ENCODE measurements at places on chromosomes 16 and 17.

DNA sequence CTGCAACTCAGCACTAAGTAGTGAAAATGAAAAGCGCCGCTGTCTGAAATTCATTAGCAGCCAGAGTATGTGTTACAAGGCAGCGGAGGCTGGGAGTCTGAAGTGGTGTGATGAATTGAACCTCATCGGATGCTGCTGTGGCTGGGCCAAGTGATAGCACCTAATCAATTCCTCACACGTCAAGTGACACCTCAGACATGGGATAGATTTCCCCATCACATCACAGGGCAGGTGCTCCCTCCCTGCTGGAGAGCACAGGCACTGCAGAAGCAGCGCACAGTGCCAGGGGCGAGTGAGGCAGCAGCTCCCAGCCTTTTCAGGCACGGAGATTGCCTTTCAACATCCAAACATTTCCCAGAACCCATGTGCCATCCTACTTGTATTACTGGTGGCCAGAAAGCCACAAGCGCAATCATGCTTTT, 32.2 kb downstream of the DRC3 start:
- no peak for DNase-seq

DNA sequence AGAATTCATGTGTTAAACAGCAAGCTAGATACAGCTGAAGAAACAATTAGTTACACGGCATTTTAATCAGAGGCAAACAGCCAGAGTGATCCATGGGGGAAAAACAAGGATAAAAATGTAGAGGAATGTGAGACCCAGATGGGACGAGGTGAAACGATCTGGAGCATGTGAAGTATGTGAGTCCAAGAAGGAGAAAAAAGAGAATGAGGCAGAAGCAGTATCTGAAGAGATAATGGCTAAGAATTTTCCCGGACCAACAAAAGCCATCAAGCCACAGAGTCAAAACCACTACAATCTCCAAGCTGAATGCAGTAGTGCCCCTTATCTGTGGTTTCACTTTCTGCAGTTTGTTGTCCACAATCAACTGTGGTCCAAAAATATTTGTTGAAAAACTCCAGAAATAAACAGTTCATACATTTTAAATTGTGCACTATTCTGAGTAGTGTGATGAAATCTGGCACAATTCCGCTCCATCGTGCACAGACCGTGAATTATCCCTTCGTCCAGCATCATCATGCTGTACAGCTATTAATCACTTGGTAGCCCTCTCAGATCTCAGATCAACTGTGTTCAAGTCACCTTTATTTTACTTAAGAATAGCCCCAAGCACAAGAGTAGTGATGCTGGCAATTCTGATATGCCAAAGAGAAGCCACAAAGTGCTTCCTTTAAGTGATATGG, 18.8 kb downstream of the MYH10 start:
- no peak for DNase-seq

DNA sequence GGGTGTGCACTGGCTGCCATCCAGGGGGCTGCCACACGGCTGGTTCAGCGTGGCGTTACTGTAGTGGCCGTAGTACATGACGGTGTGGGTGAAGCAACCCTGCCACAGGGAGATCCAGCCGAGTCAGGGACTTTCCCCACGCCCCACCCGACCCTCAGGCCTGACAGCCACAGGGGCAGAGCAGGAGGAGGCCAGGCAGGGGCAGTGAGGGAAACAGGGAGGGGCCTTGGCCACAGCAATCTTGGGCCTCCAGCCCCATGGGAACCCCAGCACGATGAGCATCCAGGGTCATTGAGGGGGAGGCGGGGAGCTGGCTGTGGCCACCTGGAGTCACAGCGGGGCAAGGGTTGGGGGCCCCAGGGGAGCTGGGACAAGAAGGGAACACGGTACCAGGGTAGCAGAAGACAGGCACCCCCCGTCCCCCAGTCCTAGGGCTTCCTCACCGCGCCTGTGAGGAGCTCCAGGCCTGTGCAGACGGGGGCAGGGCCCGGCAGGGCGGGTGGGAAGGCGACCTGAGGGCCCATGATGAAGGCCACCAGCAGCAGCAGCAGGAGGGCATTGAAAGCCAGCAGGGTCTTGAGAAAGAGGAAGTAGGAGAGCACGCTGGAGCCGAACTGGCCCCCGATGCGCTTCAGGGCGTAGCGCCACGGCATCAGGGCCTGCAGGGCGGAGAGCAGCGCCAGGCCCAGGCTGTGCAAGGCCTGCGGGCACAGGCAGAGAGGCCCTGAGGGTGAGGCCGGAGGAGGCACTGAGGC, 4.3 kb downstream of the TMC6 start:
- no peak for DNase-seq

GRCh38 chr16:23914946-23915530, 79.3 kb downstream of the PRKCB start:
- DNase-seq, result no peak

- no peak for DNase-seq
These were observed 11.0 kb downstream of the C17orf67 start for GRCh38 chr17:56822725-56823124.

DNA sequence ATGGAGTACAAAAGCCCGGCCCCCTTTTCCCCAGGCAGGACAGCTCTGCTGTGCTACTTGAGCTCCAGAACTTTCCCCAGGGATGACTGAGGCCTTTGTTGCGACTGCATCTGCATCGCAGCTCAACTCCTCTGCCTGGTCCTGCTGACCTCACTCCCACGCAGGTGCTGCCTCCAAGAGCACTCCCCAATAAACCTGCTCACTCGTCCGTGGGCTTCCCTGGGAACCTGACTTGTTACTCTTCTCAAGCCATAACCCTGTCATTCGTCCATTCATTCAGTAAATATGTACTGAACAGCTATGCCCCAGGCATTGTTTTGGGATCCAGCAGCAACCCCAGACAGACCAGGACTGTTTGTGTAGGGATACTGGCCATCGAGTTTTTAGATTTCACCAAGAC, 11.6 kb upstream of the RMI2 start:
- DNase-seq, result no peak

DNA sequence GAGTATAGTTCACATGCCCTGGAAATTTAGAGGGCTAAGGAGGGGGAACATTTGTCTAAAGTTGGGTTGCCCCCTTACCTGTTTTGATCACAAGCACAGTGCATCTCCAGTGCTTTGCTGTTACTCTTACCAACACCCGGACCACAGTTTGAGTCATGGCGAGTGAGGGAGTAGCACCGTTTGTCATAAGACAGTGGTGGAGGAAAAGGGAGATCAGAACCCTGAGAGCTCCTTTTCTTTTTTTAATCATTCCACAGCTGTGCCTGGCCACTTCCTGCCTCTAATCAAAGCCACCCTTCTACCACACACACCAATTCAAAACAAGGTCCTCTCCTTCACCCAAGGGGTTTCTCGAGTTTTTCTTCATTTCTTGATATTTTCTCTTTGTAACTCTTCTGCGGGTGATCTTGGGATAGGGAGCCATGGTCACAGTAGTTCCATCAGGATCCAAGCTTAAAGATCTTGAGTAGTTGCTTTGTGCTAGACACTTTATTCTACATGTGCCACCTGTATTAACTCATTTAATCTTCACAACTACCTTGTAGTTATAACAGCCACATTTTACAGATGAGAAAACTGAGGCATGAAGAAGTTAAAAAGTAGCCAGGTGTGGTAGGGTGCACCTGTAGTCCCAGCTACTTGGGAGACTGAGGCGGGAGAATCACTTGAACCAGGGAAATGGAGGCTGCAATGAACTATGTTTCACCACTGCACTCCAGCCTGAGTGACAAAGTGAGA, 5.0 kb upstream of the MYL4 start:
- no peak for DNase-seq

DNA sequence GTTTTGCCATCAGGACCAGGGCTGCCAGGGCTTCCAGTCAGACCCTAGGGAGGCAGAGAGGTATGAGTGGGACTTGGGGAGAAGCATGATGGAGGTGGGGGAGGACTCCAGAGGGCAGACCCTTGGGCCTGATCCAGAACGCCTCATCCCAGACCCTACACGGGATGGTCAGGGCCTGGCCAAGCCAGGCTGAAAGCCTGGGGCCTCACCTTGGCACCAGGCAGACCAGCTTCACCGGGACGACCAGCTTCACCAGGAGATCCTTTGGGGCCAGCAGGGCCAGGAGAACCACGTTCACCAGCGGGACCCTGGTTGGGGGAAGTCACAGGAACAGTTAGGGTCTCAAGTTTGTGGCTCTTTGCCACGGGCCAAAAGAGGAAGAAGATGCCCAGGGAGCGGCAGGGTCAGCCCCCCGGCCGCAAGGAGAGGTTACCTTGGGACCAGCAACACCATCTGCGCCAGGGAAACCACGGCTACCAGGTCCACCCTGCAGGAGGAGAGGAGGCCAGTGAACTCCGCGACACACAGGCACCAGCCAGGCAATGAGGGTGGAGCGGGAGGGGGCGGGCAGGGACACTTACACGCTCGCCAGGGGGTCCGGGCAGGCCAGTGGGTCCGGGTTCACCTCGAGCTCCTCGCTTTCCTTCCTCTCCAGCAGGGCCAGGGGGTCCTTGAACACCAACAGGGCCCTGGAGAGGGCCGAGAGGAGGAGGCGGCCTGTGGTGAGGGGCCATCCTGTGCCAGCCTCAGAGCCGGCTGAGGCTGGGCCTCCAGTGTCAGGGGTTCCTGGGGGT, 7.1 kb downstream of the COL1A1 start:
- DNase-seq, result no peak

Measured in cortex of kidney (tissue), 1 donor.